ENCODE measurements at places on chromosomes 6 and 20.

- H3K27me3 ChIP-seq: no peaks in the 10 kb centered on the region
- peaks cover 7% of the 10 kb centered on the region for H3K4me1 ChIP-seq
- peaks cover 62% of the 10 kb centered on the region for H3K36me3 ChIP-seq
- H3K4me3 ChIP-seq: no peak overlapping the region
- no peak overlapping the region for H3K27ac ChIP-seq
- DNase-seq: no peak
Measured at GRCh38 chr6:167951781-167952511, 45.5 kb upstream of the KIF25 start.

DNA sequence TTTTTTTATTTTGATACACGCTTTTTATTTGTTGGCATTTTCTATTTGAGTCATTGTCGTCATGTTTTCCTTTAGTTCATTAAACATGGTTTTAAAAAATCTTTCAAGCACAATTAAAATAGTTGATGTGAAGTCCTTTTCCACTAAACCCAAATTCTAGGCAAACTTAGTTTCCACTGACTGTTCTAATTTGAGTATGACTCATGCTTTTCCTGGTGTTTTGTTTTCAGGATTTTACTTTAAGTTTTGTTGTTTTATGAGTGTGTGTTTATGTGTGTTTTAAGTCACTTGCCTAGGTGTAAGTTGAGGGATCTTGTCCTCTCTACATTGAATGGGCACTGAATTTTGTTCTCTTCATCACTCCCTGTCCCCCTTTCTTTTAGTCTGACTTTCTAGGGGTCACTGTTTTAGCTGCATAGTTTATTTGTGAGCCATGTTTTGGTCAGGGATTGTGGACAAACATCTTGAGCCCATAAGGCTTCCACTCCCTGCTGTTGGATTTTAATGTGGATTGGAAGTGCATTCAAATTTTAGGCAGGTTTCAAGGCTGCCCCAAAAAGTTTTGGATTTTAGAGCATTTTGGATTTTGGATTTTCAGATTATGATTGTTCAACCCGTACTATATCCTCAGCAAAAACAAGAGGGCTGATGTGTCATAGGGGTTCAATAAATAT, 94.8 kb downstream of the CDYL start:
- peaks cover 6% of the 10 kb centered on the region for H3K4me1 ChIP-seq
- peaks cover 4% of the 10 kb centered on the region for H3K36me3 ChIP-seq
- H3K4me3 ChIP-seq: no peak overlapping the region
- no peaks in the 10 kb centered on the region for H3K27me3 ChIP-seq
- DNase-seq: no peak

- H3K27me3 ChIP-seq: no peaks in the 10 kb centered on the region
- no peaks in the 10 kb centered on the region for H3K36me3 ChIP-seq
- H3K27ac ChIP-seq: peak overlapping the region; percentile 51
- peak; percentile 60 for DNase-seq
Measured at GRCh38 chr6:138987080-138987642, 892 bp downstream of the REPS1 start.

DNA sequence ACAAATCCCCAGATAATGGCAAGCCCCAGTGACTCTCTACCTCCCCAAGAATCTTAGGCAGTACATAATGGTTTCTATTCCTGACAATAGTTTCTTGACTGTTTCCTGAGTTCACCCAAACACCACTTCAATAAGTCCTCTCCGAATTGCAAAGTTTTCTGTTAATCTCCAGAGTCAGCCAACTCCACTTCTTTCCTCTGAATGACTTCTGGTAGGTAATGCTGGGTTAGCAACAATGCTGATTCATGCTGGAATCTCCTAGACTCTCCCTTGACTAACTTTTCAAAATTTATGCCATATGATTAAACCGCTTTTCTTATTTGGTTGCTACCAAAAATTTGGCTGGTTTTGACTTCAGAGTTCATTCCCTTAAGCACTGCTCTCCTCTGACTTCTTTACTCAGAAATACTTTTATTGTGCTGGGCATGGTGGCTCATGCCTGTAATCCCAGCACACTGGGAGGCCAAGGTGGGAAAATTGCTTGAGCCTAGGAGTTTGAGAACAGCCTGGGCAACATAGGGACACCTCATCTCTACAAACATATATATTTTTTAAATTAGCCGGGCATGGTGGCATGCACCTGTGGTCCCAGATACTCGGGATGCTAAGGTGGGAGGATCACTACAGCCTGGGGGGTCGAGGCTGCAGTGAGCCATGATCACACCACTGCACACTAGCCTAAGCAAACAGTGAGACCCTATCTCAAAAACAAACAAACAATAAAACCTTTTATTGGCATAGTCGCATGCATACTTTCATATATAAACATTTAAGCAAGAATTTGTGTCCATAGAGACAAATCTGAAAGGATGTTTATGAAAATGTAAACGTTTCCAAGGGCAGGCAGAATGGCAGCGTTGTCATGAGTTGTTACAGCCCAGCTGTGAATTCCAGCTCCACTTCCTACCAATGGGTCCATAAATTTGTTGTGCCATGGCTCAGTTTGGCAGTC, 249.3 kb upstream of the PLN start:
- H3K27ac ChIP-seq: no peak overlapping the region
- DNase-seq: no peak
- H3K4me1 ChIP-seq: no peaks in the 10 kb centered on the region
- H3K4me3 ChIP-seq: no peak overlapping the region
- no peaks in the 10 kb centered on the region for H3K27me3 ChIP-seq

Measured in RWPE2 (cell line).